ENCODE measurements at places on chromosomes 12 and 14.

GRCh38 chr12:75784591-75784990 lies 247.0 kb downstream of the PHLDA1 start:
- DNase-seq = no peak

DNA sequence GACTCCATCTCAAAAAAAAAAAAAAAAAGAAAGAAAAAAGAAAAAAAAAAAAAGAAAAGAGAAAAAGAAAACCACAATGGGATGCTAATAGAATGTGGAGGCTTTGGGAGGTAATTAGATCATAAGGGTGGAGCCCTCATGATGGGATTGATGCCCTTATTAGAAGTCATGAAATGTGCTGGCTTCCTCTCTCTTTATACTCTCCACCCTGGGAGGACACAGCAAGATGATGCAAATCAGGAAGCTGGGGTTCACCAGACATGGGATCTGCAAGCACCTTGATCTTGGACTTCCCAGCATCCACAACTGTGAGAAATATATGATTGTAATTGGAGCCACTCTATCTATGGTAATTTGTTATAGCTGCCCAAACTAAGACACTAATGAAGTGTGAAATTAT lies 13.4 kb upstream of the DRAM1 start:
- no peak for DNase-seq

DNA sequence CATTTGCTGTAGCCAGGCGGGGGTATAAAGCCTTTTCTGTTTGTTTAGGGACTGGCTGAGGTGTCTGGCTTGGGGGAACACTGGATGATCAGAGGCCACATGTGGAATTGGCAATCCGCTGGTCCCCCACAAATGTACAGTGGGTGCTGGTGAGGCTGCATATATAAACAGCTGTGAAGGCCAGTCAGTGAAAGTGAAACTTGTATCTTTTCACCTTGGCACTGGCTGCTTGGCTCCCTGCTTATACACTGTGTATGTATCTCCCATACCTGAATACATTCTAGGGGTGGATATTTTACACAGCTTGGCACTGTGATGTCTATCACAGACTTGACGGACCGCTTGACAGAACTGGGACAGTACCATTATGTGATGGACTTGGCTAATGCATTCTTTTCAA lies 246.8 kb upstream of the AVPR1A start:
- no peak for DNase-seq

DNA sequence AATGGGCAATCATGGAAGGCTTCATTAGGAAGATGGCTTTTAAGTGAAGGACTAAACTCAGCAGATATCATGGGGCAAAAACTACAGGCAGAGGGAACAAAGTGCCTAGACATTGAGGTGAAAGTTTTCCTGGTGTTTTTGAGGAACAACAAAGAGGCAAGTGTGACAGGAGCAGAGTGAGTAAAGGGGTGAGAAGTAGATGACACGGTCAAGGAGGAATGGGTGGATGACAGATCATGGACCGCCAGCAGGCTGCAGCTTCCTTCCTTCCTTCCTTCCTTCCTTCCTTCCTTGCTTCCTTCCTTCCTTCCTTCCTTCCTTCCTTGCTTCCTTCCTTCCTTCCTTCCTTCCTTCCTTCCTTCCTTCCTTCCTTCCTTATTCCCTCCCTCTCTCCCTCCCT lies 108.3 kb downstream of the TRHDE start:
- DNase-seq = no peak

Data from GM12865 (cell line).